ENCODE measurements at places on chromosomes 2 and 18.

GRCh38 chr2:119317554-119317953, 49.1 kb downstream of the C2orf76 start:
- no peak for DNase-seq
- H3K27ac ChIP-seq: no peak overlapping the region
- H3K4me1 ChIP-seq: no peaks in the 10 kb centered on the region
- H3K27me3 ChIP-seq: no peaks in the 10 kb centered on the region
- H3K4me3 ChIP-seq: no peak overlapping the region

DNA sequence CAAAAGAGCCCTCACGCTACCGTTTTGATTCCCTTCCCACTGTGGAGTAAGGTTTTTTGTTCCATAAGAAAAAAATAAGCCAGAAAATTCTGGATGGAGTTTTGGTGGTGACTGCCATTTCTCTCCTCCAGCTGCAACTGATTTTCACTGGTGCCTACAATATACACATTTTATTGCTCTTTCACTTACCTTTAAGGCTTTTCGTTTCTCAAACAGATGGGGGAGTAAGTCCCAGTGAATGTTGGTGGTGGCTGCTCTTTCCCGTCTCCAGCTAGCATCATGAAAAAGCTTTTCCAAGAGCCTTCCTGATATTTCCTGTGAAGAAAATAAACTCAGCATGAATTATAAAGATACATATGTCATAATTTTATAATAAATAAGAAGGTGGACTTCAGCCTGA, 932.5 kb upstream of the PIK3C3 start:
- no peaks in the 10 kb centered on the region for H3K36me3 ChIP-seq
- DNase-seq: no peak
- no peak overlapping the region for H3K4me3 ChIP-seq
- H3K4me1 ChIP-seq: peaks cover 2% of the 10 kb centered on the region

DNA sequence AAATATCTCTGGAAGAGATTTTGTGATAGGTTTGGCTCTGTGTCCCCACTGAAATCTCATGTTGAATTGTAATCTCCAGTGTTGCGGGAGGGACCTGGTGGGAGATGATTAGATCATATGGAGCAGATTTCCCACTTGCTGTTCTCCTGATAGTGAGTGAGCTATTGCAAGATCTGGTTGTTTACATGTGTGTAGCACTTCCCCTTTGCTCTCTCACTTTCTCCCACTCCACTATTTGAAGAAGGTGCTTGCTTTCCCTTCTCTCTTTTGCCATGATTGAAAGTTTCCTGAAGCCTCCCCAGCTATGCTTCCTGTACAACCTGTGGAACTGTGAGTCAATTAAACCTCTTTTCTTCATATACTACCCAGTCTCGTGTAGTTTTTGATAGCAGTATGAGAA, 97.0 kb upstream of the FN1 start:
- H3K4me3 ChIP-seq: no peak overlapping the region
- no peaks in the 10 kb centered on the region for H3K36me3 ChIP-seq
- H3K4me1 ChIP-seq: no peaks in the 10 kb centered on the region
- H3K27ac ChIP-seq: no peak overlapping the region
- DNase-seq: no peak

GRCh38 chr2:6788614-6789013, 77.1 kb downstream of the CMPK2 start:
- DNase-seq: no peak
- H3K4me3 ChIP-seq: no peak overlapping the region
- no peak overlapping the region for H3K27ac ChIP-seq

DNA sequence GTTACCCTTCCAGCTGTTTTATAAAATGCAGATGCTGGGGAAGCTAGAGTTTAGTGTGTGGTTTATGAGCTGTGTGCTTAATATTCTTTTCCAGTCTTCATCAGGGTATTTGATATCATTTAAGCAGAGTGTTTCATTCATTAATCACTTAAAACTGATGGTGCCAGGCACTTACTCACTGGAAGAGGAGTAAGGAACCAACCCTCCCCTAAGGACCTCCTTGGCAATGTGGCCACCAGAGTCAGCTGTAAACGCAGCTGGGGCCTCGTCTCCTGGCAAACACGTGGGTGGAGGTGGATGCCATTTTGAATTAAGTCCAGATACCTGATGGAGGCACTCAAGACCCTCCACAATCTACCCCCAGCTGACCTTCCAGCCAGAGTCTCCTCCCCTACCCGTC, 331.6 kb downstream of the CLIP4 start:
- no peak overlapping the region for H3K4me3 ChIP-seq
- no peaks in the 10 kb centered on the region for H3K27me3 ChIP-seq
- no peak overlapping the region for H3K27ac ChIP-seq
- DNase-seq: no peak

GRCh38 chr2:161250864-161251436, 57.3 kb upstream of the PSMD14 start:
- peaks cover 6% of the 10 kb centered on the region for H3K4me1 ChIP-seq
- no peak for DNase-seq
- H3K4me3 ChIP-seq: no peak overlapping the region
- no peaks in the 10 kb centered on the region for H3K36me3 ChIP-seq
- peaks cover 2% of the 10 kb centered on the region for H3K27me3 ChIP-seq

- H3K4me1 ChIP-seq: no peaks in the 10 kb centered on the region
- no peaks in the 10 kb centered on the region for H3K27me3 ChIP-seq
- DNase-seq: no peak
- no peak overlapping the region for H3K4me3 ChIP-seq
- H3K27ac ChIP-seq: no peak overlapping the region
These were observed 56.6 kb downstream of the ZNF638 start for GRCh38 chr2:71388214-71388613.

GRCh38 chr2:96109361-96109680, 7.0 kb downstream of the ADRA2B start:
- H3K27ac ChIP-seq: no peak overlapping the region
- H3K4me3 ChIP-seq: no peak overlapping the region
- H3K36me3 ChIP-seq: no peaks in the 10 kb centered on the region
- H3K4me1 ChIP-seq: peaks cover 19% of the 10 kb centered on the region

- no peaks in the 10 kb centered on the region for H3K27me3 ChIP-seq
- H3K27ac ChIP-seq: no peak overlapping the region
- DNase-seq: no peak
- H3K4me1 ChIP-seq: peaks cover 3% of the 10 kb centered on the region
- H3K36me3 ChIP-seq: no peaks in the 10 kb centered on the region
- H3K4me3 ChIP-seq: no peak overlapping the region
These were observed 37.5 kb upstream of the MTCL1 start for GRCh38 chr18:8667846-8668245.

DNA sequence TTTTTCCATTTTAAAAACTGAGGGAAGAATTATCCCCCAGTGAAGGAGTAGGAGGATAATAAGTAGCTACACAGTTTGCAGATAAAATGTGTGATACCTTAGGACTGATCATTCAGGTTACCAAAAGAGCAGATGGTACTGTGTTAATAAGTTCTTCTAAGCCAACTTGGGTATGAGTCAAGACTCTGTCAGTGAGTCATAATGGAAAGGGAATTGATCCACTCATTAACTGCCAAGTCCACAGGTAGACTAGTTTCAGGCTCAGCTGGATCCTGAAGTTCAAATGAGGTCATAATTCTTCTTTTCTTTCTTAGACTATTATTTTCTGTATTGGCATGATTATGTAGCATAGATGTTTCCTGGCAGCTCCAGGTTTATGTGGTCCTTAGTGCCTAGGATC, 142.4 kb upstream of the ALPP start:
- H3K4me3 ChIP-seq: no peak overlapping the region
- no peak overlapping the region for H3K27ac ChIP-seq
- no peak for DNase-seq
- peaks cover 9% of the 10 kb centered on the region for H3K4me1 ChIP-seq
- H3K36me3 ChIP-seq: no peaks in the 10 kb centered on the region

GRCh38 chr18:40608226-40608625, 1346.8 kb upstream of the PIK3C3 start:
- H3K27me3 ChIP-seq: no peaks in the 10 kb centered on the region
- H3K36me3 ChIP-seq: no peaks in the 10 kb centered on the region

DNA sequence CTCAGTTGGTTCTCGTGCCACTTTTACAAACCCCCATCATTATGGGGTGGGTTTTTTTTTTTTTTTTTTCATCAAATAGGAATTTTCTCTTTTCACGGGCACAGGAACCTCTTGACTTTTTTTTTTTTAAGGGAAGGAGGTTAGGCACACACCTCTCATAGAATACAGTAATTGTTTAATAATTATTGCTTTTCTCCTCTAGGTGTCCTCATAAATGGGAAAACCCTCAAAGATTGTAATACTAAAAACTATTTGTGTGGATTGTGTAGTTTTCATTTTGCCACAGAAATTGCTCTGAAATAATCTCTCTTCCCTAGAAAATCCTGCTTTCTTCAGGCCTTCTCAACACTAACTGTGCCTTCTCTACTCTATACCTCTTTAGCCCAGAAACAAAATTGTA, 147.3 kb downstream of the GREB1L start:
- no peaks in the 10 kb centered on the region for H3K4me1 ChIP-seq
- H3K4me3 ChIP-seq: no peak overlapping the region
- no peak overlapping the region for H3K27ac ChIP-seq
- no peak for DNase-seq
- peaks cover 50% of the 10 kb centered on the region for H3K27me3 ChIP-seq

DNA sequence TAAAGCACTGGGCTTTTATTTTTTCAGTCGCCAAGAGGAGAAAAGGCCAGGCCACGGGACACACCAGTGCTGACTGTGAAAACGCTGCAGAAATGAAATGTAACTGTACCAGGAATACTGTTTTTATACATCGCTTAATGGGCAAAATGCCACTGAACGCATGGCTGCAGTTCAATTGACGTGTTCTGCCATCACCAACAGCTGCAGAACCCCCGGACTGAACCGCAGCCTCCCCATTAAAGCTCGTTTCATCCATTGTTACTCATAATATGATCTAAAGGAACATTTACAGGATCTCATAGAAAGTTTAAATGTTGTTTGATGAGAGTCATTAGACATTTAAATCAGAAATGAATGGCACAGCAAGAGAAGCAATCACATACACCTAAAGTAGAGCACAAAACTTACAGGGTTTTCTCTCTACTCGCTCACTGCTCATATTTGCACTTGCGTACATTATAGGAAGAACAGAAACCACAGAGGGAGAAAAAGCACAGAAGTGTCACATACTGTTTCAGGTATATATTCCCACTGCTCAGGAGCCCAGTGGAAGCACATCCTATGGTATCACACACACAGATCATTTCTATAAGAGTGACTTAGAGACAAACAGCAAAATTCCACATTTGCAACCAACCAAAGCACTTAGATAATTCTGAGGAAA, 35.3 kb downstream of the TCF4 start:
- no peaks in the 10 kb centered on the region for H3K36me3 ChIP-seq
- DNase-seq: no peak
- H3K27me3 ChIP-seq: no peaks in the 10 kb centered on the region
- no peak overlapping the region for H3K4me3 ChIP-seq

DNA sequence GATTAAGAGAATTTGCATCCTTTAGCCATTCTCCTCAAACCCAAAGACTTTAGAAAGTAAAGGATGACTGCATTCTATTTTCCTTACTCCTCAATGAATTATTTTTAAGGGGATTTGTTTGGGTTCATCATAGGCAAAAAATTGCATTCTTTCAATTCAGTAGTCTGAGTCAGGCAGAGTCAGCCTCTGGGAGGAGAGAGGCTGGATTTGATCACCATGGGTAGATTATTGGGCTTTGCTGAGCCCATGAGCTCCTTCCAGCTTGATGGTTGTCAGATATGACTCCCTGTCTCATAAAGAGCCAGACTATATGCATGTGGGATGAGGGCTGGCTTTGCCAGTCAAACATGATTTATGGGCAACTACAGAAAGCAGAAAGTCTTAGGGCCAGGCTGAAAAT, 101.2 kb downstream of the KCNS3 start:
- no peaks in the 10 kb centered on the region for H3K4me1 ChIP-seq
- H3K4me3 ChIP-seq: no peak overlapping the region
- H3K36me3 ChIP-seq: no peaks in the 10 kb centered on the region

Measured in H1 (cell line).